ENCODE measurements at places on chromosomes 4 and X.

DNA sequence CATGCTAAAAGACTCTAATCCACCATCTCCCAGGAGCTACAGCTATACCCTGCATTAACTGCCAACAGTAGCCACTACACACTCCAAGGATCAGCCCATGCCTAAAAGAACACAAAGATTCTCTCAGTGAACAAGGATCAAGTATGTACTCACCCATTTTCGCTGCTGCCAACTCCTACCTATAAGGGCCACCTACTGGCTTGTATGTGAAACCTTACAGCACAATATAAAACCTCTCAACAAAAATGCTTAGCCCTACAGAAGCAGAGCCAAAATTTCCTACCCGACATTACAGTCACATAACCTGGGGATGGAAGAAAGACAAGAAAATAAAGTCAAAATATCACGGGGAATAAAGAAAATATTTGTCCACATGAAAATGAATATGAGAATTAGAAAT is 562.8 kb upstream of the POU3F4 start:
- DNase-seq, result no peak

- DNase-seq, result no peak
Observed at GRCh38 chr4:78618436-78618835, 66.9 kb downstream of the ANXA3 start.

GRCh38 chrX:153931151-153931550 is 3.7 kb downstream of the NAA10 start:
- DNase-seq, result no peak

DNA sequence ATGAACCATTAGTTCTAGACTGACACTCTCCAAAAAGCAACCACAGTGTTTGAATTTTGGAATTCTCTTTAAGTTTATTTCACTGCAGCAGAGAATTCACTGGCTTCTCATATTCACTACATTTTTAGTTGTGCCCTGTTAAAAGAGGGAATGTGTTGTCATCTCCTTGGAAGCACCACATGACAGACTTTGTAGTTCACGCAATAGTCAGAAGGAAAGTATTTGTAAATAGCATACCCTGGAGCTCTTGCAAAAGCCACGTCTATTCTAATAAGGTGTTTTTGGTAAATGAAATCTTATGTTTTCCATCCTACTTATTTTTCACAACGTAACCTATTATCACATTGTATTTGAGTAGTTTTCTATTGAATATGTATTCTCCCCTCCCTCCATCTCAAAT is 25.8 kb downstream of the DOCK11 start:
- DNase-seq, result peak; percentile 63

- DNase-seq, result peak; percentile 27
Observed at GRCh38 chr4:177879851-177880250, 437.6 kb upstream of the AGA start.

DNA sequence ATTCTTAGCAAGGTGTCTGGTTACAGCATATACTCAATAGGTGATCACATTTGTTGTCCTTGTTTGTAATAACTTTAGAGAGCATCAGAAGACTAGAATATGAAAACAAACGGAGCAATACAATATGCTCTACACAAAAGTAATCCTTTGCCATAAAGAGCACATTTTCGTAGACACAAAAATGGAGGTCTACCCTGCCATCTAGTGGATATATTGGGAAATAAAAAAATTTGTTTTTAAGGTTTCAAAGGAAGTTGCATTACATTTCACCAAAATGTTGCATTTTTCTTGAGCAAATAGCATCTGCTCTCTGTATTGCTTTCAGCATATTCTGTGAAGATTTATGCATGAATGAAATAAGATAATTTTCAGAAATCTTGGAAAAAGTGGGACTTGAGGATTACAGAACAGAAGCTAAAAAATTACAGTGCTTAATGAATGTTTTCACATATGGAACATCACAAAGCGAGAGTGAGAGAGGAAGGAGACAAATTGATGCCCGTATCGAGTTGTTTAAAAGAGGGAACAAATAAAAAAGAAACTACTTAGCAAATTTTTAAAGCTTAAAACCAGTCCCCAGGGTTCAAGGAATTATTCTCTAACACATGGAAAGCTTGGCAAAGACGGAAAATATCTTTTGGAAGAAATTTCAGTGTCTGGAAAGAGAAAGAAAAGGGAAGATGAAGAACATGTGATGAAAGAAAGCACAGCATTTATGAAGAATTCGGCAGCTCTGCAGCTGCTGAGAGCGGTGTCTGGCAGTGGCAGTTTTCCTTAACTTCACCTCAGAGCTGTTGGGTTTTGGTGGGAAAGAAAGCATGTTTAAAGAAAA is 390.1 kb downstream of the ANKRD50 start:
- DNase-seq, result peak; percentile 42

GRCh38 chr4:152509595-152510225 is 26.2 kb downstream of the FBXW7 start:
- no peak for DNase-seq

DNA sequence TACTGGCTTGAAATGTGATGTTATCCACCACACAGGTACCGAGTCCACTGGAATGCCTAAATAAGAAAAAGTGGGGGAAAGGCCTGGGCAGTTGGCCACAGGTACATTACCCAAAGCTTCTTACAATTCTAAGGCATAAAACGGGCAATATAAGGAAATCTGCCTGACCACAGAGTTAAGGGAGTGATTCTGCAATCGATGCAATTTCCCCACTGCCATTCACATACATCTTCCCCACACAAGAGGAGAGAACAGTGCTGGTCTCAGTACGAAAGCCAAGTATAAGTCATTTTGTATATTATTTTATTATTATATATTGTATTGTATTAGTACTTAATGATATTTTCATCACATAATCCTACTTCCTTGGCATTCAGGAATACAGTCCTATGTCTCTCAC is 30.6 kb downstream of the RFC1 start:
- no peak for DNase-seq

- no peak for DNase-seq
Observed at GRCh38 chr4:141463678-141464077, 172.7 kb upstream of the IL15 start.

DNA sequence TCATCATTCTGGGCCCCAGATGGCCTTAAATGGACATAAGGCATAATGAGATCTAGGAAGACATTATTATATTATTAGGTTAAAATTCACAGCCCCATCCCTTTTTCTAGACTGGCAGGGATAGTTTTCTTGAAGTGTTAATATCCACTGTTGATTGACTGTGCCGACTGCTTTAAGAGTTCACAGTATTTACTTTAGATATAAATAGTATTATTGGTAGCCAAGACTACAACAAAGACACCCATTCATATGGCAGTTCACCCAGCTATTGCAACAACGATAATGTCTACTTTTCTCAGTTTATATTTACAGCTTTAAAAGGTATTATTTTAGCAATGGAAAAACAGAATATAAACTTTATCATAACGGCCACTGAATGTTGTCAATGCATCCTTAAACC is 922.2 kb upstream of the POU3F4 start:
- no peak for DNase-seq

DNA sequence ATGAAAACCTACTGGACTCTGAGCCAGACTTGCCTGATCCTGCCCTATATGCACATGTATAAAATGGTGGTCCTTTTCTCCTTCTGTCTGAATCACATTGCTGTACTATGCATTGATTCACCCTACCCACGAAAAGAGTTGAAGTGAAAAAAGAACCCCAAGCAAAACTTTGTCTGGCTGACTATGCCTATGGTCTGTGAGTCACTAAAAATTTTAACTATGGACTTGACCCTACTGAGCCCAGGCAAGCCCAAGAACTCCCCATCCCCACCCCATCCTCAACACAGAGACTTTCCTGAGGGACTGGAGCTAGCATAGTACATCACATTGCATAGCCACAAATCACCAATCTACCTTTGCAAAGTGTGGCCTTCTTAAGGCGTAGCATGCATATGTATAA is 116.6 kb upstream of the TENM3 start:
- peak; percentile 52 for DNase-seq

- DNase-seq, result peak; percentile 11
Observed at GRCh38 chr4:86685401-86685800, 91.3 kb downstream of the PTPN13 start.

DNA sequence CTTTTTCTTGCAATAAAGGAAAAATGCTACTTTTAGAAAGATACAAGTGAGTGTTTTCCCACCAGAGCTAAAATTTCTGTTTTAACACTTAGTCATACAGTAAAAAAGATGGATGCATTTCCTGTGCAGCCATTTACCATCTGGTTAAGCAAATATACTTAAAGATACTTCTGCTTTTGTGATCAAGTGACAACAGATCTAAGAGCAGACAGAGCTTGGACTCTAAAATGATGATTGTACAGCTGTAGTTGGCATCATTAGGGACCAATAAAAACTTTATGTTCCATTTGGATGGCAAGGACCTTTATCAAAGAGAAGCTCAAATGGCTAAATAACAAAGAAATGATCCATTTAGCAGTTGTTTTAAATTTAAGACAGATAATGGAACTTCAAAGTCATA is 270.8 kb downstream of the FSTL5 start:
- no peak for DNase-seq

DNA sequence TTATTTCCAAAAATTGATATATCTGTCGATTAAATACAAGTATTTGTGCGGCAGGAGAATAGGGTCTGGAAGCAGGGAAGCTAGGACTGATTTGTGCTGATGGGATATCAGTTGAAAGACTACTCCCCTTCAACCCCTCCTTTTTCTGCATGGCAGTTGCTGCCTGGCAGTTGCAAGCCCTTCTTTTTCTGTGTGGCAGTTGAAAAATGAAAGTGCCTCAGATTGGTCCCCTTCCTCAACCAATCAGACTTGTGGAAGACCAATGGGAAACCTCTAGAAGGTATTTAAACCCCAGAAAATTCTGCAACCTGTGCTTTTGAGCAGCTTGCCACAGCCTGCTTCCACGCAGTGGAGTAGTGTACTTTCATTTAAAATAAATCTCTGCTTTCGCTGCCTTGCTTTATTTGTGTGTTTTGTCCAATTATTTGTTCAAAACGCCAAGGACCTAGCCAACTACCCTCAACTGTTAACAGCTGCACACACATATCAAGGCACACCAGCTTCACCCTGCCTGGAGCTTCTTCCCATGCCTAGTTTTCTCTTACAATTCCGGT is 1.5 kb upstream of the TMA16 start:
- peak; percentile 2 for DNase-seq

DNA sequence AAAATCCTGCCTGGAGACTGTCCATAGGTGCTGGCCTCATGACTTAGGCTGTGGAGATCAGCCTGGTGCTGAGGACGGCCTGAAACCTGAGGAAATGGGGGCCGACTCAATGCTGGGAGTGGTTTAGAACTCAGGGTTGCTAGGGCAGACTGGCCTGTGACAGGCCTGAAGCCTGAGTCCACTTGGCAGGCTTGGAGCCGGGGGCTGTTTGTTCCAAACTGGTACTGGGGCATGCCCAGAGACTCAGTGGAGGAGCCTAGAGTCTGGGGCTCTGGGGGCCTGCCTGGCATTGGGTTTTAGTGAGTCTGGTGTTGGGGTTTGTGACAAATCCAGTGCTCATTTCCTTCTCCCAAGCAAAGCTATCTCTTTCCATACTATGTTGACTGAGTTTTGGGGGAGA is 489.7 kb upstream of the CNKSR2 start:
- no peak for DNase-seq

GRCh38 chr4:83751336-83751949 is 215.5 kb downstream of the GPAT3 start:
- no peak for DNase-seq

DNA sequence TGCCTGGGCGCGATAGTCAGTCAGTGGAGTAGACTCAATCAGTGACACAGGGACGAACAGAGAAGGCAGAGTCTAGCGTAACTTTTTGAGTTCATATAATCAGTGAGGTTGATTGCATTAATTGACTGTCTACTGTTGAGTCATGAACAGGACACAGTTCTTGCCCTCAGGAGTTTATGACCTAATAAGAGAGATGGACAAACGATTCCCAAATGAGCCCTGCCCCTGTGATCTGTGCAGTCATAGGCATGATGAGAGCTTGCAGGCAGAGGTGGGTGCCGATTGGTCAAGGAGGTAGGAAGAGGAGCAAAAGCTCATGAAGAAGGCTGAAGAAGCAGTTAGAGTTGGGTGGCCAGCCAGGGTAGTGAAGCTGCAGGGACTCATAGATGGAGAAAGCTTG is 57.1 kb downstream of the ADD1 start:
- DNase-seq, result peak; percentile 13

DNA sequence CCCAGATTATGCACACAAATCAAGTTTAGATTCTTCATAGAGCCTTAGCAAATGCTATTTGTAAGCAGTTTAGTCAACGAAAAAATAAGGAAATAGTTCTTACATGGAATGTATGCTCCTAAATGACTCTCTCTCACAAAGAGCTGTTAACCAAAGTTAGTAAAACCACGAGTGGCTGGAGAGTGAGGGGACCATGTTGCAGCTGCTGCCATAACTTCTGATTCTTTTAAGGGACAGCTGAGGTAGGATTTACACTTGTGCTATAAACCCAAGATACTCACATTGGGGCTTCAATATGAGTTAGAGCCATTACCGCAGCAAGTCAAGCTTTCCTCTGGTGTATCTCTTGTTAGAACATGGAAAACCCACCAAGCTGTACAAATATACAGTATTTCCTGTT is 2.7 kb downstream of the DOCK11 start:
- DNase-seq, result no peak

Data from EL (cell line).